ENCODE measurements at places on chromosomes 2 and 18.

GRCh38 chr2:17912266-17912691 lies 33.8 kb downstream of the KCNS3 start:
- no peak for DNase-seq

DNA sequence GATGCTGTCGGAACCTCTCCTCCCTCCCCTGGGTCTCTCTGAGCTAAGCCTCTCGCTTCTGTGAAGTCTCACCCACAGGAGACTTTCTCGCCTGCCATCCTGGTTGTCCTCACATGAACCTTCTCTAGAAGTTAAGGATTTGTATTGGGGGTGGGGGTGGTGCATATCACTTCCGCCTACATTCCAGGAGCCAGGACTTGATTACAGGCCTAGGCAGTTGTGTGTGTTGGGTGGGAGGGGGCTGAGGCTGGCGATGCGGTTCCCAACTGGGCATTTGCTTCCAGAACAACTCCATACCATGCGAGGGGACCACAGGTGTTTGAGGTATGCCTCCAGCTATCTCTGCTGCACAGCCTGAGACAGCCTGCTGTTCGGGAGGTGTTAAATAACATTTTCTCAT lies 56.8 kb upstream of the MGAT4A start:
- no peak for DNase-seq

- DNase-seq = no peak
Observed at GRCh38 chr2:79292958-79293315, 133.4 kb upstream of the REG3A start.

- no peak for DNase-seq
Observed at GRCh38 chr2:142918624-142919023, 41.2 kb downstream of the KYNU start.

- DNase-seq = no peak
Observed at GRCh38 chr18:55102501-55102900, 143.2 kb upstream of the CCDC68 start.

DNA sequence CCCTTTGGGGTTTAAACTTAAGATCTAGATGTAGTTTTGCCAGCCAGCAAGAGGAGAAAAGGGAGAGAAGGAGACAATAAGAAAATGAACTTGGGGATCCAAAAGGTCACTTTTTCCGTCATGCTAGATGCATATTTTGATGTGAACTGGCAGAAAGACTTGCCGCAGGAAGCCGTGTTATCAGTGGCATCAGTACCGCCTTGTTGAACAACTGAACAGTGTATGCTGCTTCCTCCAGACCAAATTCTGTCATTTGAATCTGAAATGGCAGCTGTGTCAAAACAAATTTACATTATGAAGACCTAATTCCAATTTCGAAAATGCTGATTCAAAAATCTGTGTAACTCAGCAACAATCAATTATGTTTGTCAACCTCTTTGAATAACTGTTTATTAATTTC lies 42.1 kb downstream of the TMEM200C start:
- no peak for DNase-seq

DNA sequence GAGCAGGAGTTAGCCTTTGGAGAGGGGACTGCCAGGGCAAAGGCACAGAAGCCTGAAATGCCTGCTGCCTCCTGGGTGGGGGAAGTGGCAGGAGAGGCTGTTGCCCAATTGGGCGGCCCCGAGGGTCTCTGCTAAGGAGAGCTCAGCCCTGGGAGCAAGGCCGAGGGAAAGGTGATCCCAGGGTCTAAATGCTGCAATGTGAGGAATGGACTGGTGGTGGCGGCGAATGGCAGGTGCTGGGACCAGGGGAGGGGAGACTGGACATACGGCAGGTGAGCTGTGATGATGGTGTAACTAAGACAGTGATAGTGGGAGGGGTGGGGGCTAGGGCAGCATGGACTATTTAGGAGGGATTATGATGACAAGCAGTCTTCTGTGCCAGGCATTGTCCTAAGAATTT lies 104.0 kb downstream of the DYSF start:
- DNase-seq = no peak

DNA sequence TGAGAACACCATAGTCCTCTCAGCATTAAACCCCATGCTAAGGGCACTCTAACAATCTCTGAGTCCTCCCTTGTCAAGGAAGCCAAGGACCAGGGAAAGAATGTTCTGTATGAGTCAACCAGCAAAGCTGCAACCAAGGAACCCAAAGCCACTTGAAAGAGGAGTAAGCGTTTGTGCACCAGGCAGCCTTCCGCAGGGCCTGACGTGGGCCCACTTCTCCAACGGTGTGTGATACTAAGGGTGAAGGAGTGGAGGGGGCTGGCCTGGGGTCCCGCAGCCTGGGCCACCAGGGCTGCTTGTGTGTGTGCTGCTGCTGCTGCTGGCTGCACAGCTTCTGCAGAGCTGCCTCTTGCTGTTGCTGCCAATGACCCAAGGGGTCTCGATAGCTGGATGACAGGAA lies 30.1 kb upstream of the GALNT14 start:
- DNase-seq = no peak

DNA sequence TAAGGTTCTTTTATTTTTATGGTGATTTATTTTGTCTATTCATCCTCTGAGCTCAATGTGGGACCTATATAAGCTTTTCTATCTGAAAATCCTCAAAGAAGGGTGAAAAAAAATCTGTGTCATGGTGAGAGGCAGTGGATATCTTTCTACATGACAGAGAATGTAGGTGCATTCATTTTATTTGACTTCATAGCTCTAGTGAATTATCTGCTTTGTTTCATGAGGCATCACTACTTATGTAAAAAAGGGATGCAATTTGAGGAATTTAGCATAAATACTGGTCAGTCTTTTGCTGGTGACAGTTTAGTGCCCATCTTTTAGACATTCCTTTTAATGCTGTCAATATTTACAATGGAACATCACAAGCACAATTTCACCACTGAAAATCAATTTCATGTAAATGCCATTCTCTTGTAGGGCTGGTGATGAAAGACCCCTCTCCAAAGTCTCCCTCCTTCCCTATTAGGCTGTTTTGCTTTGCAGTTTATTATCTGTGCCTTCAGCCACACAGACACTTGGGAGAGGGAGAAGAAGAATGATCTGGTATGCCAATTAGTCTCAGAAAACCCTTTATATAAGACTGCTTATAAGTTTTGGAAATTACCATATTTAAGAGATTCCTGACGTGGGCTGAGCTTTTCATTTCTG lies 148.3 kb upstream of the NXPH2 start:
- no peak for DNase-seq

DNA sequence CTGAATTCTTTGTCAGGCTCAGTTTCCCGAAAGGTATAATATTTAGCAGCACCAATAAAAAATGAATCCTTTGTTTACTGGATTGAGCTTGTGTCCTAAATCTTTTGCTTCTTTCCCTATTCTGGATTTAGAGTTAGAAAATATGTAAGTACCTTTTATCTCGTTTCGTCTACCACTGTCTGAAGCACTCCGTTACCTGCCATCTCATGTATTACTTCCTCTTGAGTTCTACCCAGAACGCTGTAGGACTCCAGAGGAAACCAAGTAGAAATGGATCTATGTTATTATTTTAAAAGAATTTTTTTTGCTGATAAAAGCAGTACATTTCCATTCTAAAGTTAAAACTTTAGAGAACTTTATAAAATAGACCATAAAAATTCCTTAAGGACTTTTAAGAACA lies 13.5 kb downstream of the ANKRD12 start:
- DNase-seq = no peak

DNA sequence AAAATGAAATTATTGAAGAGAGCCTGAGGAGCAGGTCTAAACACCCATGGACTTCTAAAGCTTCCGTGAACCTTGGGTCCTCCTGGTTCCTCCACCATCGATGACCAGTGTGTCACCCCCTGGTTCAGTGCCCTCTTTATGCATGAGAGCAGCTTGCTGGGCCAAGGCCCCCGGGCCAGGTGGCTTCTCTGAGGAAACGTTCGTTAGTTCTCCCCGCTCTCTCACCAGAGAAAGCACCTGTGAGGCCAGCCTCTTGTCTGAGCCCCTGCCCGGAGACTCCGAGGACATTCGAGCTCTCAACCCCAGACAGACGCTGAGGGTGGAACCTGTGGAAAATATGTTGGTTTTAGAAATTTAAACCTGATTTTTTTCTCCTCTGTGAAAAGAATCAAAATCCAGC lies 92.4 kb downstream of the GLI2 start:
- no peak for DNase-seq

GRCh38 chr2:88967844-88968243 lies 276.4 kb downstream of the RPIA start:
- no peak for DNase-seq

DNA sequence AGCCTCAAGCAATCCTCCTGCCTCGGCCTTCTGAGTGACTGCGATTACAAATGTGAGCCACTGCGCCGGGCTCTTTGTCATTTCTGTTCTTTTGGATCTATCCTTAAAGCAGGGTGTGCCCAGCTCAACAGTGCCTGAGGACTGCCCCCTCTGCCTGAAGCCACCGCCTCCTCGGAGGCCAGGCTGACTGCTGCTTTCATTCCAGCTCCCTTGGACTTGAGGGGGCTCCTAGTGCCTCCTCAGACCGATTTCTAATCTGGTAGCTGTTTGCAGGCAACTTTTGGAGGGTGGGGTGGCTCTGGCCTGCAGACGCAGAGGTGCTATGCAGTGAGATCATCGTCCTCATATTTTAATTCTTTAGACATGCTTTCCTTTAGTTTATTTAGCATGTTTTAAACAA lies 35.9 kb upstream of the KLF11 start:
- no peak for DNase-seq

DNA sequence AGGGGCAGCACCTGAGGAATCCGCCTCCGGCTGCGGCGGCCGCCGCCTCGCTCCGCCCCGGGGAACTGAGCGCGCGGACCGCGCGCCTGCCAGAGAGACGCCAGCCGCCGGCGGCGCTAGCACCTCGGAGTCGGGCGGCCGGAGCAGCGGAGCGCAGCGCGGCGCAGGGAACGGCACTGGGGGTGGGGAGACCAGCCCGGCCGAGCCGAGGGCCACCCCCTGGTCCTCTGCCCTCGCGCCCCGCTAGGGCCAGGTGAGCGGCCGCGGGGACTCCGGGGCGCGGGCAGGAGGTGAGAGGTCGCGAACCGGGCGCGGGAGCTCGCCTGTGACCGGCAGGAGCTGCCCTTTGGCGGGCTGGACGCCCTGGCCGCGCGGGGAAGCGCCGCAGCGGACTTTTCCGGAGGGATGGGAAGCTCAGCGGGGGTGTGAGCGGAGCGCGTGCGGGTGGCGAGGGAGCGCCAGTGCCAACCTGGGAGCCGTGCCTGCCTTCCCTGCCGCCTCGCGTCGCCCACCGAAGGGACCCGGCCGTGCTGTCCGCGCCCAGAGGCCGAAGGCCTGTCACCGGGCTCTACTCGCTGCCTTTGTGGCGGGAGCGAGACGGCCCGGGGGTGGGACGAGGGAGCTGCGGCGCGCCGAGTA lies at the start of gene GREB1L:
TSS of gene GREB1L (plus strand) at position 92 of the 639 bp plus-strand sequence. CDS start 141,287 bp downstream, outside the sequence.
- DNase-seq = peak; percentile 83

DNA sequence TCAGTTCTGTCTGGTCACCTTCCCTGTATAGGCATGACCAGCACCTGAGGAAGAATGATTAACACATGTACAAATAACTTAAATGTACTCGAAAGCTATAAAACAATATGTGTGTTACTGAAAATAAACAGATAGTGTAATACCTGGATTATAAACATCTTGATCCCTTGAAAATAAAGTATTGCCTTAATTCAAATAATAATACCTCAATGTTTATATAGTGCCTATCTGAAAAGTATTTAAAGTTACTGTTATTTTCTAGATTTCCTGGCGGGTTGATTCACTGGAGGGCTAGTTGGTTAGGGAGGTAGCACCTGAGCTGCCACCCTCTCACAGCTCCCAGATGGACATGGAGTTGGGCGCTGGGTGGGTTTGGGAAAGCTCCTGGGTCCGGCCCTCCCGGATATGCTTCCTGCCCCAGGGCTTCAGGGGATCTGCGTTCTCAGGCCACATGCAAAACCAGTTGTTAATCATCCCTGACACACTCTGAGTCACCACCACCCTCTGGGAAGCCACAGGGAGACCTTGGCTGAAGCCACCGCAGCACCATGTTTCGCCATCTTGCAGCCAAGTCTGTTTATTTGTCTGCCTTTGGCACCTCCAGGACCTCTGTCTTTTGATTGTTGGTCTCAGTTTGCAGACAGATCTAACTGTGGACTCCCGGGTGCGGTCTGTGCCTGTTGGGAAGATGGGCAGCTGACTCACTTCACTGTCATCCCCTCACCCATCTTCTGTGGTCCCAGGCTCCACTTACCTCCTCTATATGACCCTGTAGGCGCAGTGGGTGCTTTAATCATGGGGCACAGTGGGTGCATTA lies 35.3 kb downstream of the RAB31 start:
- peak; percentile 44 for DNase-seq

DNA sequence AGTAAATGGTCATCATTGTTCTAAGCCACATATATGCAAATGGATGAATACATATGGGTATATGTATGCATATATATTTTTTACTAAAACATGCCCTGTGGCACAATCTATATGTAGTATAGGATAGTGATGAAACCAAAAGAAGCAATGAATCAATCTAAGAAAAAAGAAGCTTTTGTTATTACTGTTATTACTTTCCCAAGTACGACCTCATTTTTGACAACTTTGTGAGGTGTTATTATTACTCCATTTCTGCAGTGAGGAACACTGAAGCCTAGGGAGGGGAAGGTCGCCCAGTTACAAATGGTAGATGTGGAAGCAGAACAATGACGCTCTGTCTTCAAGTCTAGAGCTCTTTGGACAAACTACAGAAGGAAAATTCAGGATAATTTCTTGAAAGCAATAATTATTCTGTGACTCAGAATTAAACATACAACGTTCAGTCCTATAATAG lies 38.3 kb downstream of the STAT4 start:
- DNase-seq = no peak

GRCh38 chr2:236574424-236575145 lies 5.0 kb downstream of the ACKR3 start:
- no peak for DNase-seq

GRCh38 chr2:220424561-220424960 lies 797.1 kb downstream of the SLC4A3 start:
- DNase-seq = no peak

- DNase-seq = no peak
Observed at GRCh38 chr2:239390546-239391285, 10.1 kb downstream of the HDAC4 start.

GRCh38 chr2:1831620-1832367 lies 87.5 kb upstream of the PXDN start:
- DNase-seq = no peak

GRCh38 chr2:56410140-56410539 lies 226.3 kb downstream of the CCDC85A start:
- no peak for DNase-seq

GRCh38 chr2:4020649-4021048 lies 317.3 kb downstream of the DCDC2C start:
- no peak for DNase-seq

DNA sequence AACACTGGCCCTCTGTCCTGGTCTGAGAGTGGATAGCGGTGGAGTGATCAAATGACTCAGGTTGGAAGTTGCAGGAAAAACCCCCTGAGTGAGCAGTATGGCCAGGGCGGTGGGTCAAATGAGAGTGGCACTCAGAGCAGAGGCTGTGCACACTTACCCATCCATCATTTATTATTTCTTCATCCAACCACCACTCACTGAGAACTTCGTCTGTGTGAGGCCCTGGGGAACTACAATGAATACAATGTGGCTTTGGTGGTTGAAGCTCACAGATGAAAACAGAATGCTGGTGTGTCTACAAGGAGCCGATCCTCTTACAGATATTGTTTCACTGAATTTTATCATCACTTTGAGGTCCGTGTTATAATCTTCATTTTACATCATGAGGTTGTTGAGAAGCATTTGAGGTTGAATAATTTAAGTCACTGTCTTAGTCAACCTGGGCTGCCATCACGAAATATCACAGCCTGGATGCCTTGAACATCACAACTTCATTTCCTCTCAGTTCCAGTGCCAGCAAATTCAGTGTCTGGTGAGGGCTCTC lies 73.4 kb upstream of the ID2 start:
- DNase-seq = no peak

- no peak for DNase-seq
Observed at GRCh38 chr2:150020937-150021673, 433.5 kb upstream of the MMADHC start.

Measured in H1 (cell line).